Left ventricle myocardium inferior (tissue), 1 donor: ENCODE measurements at places on chromosomes 12 and 14. TPM values are rescaled to one million over a fixed set of nuclear protein-coding genes. Genes with fewer than 3 reads are reported as not detected.
A peak's percentile ranks its signal among the peaks of the same experiment; 100 is the strongest.

DNA sequence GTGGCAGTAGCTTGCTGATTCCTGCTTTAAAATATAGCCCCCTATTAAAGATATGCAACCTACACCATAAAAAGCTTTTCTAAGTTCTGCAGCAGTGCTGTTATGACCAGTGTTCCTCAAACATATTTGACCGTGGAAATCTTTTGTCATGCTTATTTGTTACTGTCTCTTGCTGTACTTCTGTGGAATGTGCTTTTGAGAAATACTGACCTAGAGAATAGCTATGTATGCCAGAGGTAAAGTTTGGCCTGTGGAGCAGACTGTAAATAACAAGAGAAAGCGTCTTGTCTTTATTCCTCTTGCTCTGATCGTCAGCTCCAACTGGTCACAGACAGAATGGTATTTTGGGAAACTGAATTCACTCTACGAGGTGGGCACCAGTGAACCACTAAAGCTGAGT, 239.0 kb downstream of the FBXL14 start:
- no peaks in the 10 kb centered on the region for H3K36me3 ChIP-seq
- H3K4me3 ChIP-seq = no peak overlapping the region
- peaks cover 36% of the 10 kb centered on the region for H3K4me1 ChIP-seq
- H3K27ac ChIP-seq = no peak overlapping the region
- no peak for DNase-seq
- no peaks in the 10 kb centered on the region for H3K27me3 ChIP-seq

DNA sequence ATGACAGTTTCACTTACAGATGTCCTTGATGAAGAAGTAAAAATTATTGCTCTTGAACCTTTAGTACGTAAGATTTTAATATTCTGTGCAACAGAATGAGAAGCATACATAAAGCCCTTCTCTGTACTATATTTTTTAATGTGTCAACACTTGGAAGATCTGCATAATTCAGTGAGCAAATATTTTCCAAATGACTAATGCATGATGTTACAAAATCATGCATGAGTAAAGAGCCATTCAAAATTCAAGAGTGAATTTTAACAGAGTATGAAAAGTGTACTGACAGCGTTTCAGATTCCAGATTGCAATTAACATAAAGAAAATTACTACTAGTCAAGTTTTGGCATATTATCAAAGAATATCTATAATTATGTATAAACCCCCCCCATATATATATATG, 101.4 kb upstream of the BBS10 start:
- H3K27me3 ChIP-seq = no peaks in the 10 kb centered on the region
- no peak overlapping the region for H3K27ac ChIP-seq
- no peak overlapping the region for H3K4me3 ChIP-seq
- H3K36me3 ChIP-seq = peaks cover 13% of the 10 kb centered on the region
- peaks cover 16% of the 10 kb centered on the region for H3K4me1 ChIP-seq

DNA sequence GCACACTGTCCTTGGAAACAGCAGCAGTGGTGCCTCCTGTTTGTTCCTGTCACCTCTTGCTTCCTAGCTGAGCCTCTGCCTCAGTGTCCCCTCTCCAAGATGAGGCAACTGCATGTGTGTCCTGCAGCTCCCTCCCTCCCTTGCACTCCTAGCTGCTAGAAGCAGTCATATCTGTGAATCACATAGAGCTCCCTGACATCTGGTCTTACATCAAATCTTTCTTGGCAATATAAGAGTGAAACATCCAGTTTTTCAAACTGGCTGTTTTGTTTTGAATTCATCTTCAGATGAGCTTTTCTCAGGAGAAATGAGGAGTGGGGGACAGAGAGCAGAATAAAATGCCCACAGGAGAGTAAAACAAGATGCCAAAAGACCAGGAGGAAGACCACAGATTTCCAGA, 103.7 kb downstream of the VCPKMT start:
- no peaks in the 10 kb centered on the region for H3K27me3 ChIP-seq
- DNase-seq = no peak
- H3K36me3 ChIP-seq = no peaks in the 10 kb centered on the region
- peaks cover 3% of the 10 kb centered on the region for H3K4me1 ChIP-seq

GRCh38 chr12:107411792-107412535, 273.6 kb upstream of the PWP1 start:
- H3K27ac ChIP-seq = no peak overlapping the region
- no peaks in the 10 kb centered on the region for H3K27me3 ChIP-seq
- no peak for DNase-seq
- no peaks in the 10 kb centered on the region for H3K36me3 ChIP-seq
- H3K4me1 ChIP-seq = no peaks in the 10 kb centered on the region
- no peak overlapping the region for H3K4me3 ChIP-seq

DNA sequence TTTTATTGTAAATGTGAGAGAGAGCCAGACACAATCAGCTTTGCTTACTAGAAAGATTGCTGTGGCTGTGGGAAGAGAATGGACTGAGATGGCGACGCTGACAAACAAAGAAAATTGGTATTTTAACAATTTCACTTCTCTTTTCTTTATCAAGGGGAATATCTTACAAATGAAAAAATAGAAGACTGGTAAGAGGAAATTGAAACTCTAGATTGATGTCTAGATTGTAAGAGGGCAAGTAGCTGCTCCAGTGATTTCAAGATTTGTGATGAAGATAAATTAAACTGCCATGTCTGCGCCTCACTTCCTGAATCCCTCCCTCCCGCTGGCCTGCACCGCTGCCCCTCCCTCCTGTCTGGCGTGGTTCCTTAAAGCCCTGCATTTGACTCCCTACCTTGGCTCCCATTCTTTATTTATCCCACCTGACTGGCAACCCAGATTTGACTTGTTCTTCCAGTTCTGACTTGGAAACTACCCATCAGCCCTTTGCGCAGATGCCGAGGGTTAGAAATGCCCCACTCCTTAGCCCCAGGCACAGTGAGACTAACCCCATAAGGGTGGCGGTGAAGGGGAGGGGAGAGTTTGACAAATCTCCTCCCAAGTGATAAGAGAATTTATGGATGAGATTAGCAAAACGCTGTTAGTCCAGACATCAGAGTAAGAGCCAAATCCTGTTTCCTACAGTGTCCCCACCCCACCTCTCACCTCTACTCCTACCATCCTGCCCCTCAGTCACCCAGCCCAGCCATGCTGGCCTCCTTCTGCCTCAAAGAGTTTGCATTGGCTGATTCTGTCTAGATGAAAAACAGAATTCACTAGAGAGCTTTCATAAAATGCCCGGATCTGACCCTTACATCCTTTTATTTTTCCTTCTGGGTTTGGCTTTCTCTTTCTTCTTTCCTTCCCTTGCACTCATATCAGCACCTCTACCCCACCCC, 125.3 kb upstream of the ATF7IP start:
- DNase-seq = no peak
- peak overlapping the region; percentile 33 for H3K27ac ChIP-seq
- H3K4me1 ChIP-seq = peaks cover 14% of the 10 kb centered on the region
- H3K36me3 ChIP-seq = peaks cover 4% of the 10 kb centered on the region

The ACSM4 gene
- not detected for total RNA-seq

The DCN gene
- total RNA-seq = 716 TPM

The PYGL gene
- 5.8 TPM for total RNA-seq

The FAM222A gene
- 20.0 TPM for total RNA-seq

The SMIM41 gene
- 0.30 TPM for total RNA-seq

The TMCC3 gene
- total RNA-seq = 1.7 TPM
